ENCODE measurements at places on chromosomes 5 and 9.
A peak's percentile ranks its signal among the peaks of the same experiment; 100 is the strongest.

DNA sequence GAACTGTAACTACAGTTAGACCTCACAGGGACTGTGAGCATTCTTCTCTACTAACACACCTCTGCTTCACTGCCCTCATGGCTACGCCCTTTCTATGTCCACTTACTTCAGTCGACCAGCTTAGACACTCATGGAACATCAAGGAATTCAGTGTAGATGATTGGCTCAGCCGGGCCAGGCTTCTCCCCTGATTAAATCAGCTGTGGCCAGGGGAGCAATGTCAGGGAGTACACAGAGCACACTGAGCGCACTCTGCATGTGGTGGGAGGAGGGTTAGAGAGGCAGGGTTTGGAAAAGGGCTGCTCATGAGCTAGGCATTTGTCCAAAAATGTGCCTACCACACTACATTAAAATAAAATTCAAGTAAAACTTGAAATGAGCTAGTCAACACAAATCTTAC, 400.5 kb downstream of the ARRDC3 start:
- no peak for DNase-seq

GRCh38 chr5:148374690-148375360, 8.9 kb upstream of the FBXO38 start:
- peak; percentile 56 for DNase-seq

DNA sequence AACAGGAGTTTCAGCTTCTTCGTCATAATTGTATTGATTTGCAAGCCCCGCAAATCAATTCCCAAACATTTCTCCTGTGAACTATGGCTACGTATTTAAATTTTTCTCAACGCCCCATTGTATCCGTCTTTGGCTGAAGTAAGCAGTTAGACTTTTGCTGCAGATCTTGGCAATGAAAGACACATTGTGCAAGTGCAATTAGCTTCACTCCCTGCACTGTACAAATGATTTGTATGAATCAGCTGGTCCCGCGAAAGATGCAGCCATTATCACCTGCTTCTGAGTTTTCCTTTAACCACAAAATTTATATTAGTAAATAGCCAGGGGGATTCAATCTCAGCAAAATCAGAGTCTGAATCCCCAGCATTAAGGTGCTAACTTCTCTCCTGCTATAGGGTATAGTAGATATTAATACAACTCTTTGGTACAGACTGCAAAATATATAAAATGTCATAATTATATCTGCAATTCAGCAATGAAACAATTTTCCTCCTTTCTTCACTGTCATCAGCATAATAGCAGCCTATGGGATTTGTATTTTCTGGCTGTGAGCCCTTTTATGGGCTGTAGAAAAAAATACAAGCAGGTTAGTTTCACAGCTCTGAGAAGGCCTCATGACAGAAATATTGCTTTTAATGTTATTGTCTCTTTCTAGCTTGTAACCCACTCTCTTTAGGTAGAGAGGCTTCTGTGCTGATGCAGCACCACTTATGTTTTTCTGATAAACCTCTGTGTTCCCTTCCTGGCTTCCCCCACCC, 68.4 kb upstream of the SMARCA2 start:
- DNase-seq, result no peak

- DNase-seq, result no peak
Measured at GRCh38 chr5:145960848-145961600, 24.6 kb downstream of the SH3RF2 start.

DNA sequence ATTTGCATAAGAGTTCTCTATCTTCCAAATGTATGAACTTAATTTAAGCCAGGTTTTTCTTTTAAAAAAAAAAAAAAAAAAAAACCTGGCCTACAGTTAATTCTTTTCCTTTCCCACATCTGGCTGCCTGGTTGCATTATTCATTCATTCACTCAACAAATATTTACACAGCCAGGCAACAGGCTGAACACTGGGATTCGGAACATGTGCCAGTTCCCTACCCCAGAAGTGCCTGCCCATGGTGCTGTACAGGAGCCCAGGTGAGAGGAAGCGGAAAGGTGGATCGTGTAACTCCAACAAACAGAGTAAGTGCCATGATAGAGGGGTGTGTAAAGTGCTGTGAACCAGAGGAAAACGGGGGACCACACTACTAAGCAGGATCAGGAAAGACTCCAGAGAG, 93.6 kb downstream of the CDK5RAP2 start:
- no peak for DNase-seq

DNA sequence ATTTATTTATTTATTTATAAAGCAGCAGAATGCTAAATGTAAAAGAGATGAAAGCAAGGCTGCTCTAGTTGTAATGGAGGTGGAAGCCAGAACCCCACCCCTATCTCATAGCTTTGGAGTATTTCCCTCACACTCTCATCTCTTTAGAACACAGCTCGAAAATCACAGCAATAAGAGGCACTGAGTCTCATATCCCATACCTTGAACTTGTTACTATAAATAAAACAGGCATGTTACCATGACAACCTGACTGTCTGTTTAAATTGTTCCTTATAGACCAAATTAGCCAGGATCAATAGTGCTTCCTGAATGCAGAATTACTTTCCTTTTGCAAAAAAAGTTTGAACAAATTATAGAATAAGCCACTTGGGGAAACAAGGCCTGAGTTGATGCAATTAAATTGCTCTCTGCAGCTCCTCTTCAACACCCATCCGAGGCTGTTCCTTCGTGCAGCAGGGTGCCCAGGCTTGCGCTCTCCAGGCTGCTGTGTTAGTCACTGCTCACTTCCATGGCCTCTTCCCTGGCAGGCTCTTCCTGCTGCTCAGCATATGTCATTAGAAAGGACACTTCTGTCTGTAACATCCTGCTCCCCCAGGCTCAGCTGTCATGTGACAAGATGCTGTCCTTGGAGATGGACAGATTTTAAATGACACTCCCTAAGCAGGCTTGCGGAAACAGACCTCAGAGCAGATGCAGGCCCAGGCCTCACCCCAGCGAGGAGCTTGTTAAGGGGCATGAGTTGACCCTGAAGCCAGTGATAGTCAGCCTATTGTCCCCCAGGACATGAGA, 120.2 kb downstream of the CARTPT start:
- no peak for DNase-seq

DNA sequence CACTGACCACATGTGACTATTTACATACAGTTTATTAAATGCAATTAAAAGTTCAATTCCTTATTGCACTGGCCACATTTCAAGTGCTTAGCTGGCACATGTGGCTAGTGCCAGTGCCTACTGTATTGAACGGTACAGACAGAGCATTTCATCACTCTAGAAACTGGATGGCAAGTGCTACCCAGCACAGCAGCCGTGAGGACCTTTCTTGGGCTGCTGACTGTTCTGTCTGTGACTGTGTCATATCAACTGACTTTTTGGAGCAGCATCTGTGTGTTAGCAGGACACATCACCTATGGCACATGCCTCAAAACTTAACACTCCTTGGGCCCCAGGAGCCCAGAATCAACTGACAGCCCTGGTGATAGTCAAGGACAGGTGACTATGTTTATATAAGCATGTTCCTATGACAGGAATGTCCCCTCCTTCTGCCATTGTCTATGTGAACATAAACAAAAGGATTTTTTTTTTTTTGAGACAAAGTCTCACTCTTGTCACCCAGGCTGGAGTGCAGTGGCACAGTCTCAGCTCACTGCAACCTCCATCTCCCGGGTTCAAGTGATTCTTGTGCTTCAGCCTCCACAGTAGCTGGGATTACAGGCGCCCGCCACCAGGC, 8.9 kb downstream of the IRF1 start:
- peak; percentile 6 for DNase-seq

Data from upper lobe of right lung (tissue), 1 donor.